Stimulated activated CD8-positive, alpha-beta memory T cell treated with anti-CD3 and anti-CD28 coated beads, Interleukin-4, amount 100 ng/mL, for 1 hour (primary cell): ENCODE measurements at places on chromosomes 13 and 19.

DNA sequence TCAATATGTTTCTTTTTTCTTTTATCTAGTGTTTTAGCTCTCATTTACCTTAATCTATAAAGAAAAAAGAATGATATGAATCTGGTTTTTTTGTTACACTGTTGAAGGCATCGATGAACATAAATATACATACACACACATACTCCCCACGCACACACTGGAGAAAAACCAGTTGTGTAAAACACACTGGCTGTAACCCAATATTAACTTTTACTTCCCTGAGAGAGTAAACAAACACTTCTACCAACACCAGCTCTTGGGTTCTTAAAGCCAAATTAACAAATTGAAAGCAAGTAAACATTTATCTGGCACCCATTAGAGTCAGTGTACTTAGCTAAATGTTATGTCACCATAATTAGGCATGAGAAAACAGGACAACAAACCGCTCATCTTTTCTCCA, 145.7 kb downstream of the ABCC4 start:
- no peak for DNase-seq

DNA sequence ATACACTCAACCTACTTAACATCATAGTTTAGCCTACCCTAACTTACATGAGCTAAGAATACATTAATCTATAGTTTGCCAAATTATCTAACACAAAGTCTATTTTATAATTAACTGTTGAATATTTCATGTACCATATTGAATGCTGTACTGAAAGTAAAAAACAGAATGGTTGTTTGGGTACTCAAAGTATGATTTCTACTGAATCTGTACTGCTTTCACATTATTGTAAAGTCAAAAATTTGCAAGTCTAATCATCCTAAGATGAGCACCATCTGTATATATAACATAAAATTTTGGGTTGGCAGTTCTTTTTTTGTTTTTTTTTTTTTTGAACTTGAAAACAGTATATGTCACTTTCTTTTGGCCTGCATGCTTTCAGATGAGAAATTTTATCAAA, 1212.6 kb downstream of the SLITRK5 start:
- no peak for DNase-seq

DNA sequence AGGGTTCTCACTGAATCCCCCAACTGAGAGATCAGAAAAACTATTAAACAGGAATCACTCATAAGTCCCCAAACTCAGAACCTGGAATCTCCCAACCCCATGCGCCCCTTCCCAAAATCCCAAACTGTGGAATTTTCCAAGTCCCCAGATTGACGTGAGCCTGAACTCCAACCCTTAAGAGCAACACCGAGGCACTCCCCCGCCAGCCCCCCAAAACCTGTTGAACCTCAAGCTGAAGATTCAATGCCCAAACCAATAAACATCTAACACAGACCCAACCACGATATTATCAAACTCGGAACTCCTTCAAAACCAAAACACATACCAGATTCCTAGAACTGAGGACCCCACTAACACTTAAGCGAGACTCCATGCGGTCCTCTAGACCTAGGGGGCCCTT, 599 bp downstream of the IZUMO1 start:
- DNase-seq = no peak

- no peak for DNase-seq
These were observed 2818.6 kb upstream of the PCDH20 start for GRCh38 chr13:64234255-64234654.
